ENCODE measurements at places on chromosomes 7 and 10.

- no peak for DNase-seq
Observed at GRCh38 chr7:9036080-9036479, 602.7 kb downstream of the NXPH1 start.

DNA sequence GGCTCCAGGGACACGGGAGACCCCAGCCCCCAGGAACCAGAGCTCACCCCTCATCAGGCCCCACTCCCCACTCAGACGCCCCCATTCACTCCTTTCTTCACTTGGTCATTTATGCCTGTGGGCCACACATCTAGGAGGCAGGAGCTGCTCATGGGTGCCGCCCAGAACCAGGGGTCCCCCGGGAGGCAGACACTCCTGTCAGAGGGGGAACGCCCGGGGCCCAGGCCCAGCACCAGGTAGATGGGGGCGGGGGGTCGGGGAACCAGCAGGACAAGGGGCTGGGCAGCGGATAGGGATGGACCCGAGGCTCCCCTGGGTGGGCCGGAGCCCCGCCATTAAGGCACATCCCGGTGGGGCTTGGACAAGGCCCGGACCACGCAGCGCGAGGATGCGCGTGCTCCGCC lies 11.8 kb downstream of the CALY start:
- DNase-seq: no peak

DNA sequence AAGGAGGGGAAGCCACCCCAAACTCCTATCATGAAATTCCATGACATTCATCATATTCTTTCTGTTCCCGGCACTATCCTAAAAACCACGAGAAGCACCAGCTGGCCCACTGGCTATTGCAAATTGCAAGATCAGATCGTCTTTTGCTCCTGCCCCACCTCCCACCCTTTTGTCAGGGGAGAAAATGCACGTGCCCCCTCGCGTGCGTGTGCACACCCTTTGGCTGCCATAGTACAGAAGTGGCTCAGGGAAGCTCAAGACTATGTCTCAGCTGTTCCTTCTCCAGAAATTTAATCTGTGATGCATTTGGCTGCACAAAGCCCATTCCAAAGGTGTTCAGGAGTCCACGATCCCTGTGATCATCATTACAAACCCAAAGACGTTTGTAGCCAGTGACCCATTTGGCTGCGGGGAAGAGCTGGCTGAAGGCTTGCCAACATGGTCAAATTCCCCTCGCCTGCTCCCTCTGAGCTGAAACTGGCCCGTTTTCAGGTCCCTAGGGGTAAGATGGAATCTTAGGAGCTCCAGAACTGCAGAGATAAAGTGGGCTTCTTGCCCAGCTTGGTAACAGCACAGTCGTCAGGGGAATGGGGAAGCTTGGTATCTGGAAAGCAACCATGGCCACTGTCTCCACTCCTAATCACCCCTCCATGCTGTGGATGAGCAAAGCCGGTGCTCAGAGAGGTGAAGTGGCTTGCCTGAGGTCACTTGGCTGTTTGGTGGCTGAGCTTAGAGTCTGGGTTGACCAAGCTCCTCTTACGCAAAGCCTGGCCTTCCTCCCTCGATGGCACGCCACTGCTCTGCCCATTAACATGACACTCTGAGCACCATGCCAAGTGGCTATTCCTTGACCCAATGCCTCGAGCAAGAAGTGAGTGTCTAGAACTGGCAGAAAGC lies 155.4 kb downstream of the NEURL1 start:
- peak; percentile 91 for DNase-seq

GRCh38 chr7:50304911-50305582 lies 531 bp downstream of the IKZF1 start:
- DNase-seq: no peak

DNA sequence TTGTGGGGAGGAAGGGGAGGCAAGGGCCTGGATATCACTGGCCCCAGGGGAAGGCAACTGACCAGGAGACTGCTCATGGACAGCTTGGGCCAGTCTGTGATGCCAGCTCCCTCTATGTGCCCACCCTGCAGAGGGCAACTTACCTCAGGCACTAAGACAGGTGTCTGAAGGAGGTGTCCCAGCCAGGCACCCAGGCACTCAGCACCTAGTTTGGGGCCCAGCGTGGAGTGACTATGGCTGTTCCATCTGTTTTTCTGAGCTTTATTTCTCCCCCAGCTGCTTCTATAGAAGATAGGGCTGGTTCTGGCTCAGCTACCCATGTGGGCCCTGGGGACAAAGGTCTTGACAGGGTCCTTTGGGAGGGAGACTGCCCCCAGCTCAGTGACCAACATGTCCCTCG lies 150.6 kb upstream of the PCBD1 start:
- no peak for DNase-seq

DNA sequence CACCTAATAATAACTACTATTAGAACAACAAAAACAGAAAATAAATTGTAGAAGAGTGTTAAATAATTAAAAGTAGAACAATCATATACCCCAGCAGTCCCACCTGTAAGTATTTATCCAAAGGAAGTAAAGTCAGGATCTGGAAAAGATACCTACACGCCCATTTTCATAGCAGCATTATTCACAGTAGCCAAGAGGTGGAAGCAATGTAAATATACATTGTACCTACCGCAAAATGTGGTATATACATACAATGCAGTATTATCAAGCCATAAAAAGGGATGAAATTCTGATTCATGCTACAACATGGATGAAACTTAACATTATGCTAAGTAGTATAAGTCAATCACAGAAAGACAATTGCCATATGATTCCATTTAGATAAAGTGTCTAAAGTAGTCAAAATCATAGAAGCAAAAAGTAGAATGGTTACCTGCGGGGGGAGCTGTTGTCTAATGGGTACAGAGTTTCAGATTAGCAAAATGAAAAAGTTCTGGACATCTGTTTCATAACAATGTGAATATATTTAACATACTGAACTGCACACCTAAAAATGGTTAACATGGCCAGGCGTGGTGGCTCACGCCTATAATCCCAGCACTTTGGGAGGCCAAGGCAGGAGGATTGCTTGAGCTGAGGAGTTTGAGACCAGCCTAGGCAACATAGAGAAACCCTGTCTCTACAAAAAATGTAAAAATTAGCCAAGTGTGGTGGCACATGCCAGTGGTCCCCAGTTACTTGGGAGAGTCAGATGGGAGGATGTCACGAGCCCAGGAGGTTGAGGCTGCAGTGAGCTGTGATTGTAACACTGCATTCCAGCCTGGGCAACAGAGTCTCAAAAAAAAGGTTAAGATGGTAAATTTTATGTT lies 6.0 kb upstream of the TMED4 start:
- DNase-seq: no peak

DNA sequence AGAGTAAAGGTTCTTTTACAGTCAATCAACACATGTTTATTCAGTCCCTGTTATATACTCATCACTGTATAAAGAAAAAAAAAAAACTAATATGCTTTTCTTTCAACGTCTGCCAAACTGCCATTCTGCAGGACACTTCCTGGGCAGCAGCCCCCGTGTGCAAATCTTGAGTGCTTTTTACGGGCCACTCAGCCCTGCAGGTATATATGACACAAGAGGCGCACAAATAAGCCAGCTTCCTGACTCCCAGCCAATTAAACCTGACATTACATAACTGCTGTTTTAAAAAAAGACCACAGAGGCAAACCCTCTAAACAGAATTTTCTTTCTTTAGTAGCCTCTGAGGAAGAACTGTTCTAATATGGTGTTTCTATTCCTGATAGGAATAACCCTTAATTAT lies 263.0 kb upstream of the NEBL start:
- DNase-seq: no peak

GRCh38 chr10:101014230-101014884 lies 14.7 kb downstream of the LZTS2 start:
- no peak for DNase-seq

DNA sequence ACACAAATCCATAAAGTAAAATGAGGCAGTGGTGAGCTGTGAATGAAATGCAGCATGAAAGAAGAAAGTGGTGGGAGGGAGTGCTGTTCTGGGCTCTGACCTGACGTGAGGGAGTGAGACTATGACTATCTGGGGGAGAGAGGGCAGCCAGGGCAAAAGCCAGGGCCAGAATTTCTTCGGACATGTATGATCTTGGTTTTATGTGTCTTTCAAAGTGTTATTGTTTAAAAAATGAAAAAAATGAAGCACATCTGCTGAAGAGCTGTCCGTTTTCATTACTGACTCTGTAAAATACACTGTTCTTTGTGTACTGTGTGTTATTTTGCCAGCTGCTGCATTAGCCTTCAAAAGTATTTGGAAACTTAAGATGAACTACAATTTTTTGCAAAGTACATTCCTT lies 70.2 kb upstream of the KLF14 start:
- no peak for DNase-seq

DNA sequence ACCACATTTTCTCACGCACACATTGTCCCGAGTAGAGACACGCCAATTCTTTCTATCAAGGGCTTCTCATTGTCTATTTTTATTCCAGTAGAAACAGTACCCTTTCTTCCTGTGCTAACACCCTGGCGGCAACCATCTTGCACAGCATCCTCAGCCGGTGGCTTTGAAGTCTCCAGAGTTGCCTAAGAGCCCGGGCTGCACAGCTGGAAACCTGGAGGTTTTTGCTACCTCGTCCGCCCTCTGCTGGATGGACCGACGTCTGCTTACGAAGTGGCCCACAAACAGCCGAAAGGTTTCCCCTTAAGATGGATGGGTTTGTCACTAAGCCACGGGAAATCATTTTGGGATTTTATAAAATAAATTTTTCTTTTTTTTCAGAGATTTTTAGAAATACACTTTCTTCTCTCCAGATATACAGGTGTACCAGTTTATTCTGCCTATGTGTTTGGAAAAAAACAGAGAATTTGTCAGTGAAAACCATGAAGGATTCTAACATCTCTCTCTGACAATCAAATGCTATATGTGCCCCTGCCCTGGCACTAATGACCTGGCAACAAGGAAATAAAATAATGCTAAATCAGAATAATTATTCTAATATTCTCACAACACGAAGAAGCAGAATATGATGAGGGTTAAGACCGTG lies 81.8 kb upstream of the FAM204A start:
- peak; percentile 37 for DNase-seq

DNA sequence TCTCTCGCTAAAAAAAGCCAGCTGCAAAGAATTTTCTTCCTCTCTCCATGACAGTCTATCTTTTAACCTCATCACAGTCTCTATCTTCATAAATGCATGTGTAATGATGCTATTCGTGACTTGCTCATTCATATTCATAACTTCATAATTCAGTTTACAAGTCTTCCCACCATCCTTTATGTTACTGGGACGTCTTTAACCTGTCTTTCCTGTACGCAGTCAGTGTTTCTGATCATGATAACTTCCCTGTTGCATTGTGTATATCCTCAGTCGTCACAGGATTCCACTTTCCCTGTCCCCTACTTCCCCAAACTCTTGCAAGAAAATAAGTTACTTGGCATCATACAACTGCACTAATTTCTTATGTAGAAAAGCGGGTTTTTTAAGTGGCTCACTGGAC lies 165.6 kb upstream of the ASAH2 start:
- no peak for DNase-seq

DNA sequence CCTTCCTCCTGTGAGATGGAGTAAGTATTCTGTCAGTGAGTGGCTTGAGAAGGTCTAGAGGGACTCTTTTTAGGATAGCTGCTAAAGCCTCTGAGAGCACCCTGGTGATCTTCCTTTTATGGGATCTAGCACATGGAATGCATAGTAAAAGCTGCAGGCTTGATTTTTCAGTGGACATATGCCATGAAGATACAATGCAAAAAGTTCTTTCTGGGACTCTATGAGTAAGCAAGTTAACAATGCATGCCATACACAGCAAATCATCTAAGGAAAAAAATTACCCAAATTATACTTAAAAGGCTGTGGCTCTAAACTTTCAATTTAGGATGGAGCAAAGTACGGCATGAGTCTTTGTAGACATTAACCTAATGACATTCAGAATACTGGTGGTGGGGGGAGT lies 154.5 kb downstream of the SGMS1 start:
- DNase-seq: peak; percentile 43

- DNase-seq: no peak
Observed at GRCh38 chr7:36407636-36408550, 18.2 kb downstream of the ANLN start.

DNA sequence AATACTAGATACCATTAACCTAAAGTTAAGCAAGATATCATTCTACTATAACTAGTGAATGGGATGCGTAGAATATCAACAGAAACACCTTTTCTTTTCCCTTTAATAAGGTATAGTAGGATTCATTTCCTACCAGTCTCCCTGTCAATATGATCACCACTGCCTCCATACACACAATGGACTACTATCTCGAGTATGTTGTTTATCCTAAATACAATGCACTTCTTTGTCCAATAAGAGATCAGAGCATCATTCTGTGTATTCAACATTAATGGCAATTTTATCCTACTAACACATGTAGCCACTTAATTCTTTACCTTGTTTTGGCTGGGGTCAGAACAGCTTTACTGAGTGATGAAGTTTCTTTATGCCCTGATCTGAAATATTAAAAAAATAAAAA lies 276.3 kb downstream of the TFEC start:
- no peak for DNase-seq

DNA sequence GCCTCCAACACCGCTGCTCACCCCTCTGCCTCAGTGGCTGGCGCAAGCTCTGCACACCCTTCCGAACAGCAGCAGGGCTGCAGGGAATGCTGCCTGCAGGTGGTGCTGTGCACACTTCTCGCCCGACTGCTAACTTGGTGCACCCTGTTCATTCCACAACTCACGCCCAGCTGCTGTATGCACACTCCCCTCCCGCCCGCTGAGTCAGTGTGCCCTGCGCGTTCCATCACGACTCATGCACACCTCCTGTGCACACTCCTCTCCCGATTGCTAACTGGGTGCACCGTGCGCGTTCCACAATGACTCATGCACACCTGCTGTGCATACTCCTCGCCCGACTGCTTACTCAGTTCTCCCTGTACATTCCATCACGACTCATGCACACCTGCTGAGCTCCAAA lies 21.5 kb downstream of the ADARB2 start:
- no peak for DNase-seq

DNA sequence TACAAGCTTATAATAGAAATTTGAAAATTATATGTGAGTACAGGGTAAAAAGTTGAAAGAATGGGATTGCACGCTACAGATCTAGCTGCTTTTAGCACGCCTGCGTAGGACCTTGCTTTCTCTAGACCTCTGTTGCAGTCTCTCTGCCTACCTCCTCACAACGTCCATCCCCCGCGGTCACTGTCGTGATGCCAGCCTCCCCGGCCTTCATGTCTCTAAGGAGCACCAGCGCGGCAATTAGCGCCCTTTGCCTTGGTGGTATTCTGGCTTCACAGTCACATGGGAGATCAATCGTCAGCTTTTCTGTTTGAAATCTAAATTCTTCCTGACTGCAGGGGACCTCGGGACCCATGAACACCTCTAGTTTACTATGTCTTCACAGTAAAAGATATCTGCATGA lies 131.3 kb downstream of the EGFR start:
- no peak for DNase-seq

Measured in GM04503 (cell line).